ENCODE measurements at places on chromosomes 12 and 14. TPM values are rescaled to one million over a fixed set of nuclear protein-coding genes. Genes with fewer than 3 reads are reported as not detected.

Gene MYH6
- not detected for polyA plus RNA-seq

DNA sequence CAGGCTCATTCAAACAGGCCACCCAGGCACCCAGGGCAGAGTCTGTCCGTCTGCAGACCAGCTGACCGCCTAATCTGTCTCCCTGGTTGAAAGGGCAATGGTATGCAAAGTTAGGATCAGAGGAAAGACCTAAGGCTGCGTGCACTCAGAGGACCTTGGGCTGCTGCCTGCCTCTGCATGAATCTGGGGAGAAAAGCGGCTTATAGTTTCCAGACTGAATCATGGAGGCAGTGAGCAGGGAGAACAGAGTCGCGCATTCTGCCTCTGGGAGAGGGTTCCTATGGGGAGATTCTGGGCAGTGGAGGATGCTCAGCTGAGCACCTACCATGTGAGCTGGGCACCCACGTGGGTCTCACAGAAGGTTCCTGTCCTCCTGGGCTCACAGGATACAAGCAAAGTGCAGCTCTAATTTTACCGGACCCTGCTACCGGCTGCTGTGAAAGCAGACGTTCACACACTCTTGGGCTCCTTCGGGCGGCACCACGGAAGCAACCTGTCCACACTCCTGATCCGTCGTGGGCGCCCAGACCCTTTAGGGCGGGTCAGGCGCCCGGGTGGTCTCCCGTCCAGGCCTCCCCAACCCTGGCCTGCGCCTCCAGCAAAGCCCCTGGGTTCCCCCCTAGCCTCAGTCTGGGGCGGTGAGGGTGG, 772 bp downstream of the SCARB1 start:
- no peak for DNase-seq

DNA sequence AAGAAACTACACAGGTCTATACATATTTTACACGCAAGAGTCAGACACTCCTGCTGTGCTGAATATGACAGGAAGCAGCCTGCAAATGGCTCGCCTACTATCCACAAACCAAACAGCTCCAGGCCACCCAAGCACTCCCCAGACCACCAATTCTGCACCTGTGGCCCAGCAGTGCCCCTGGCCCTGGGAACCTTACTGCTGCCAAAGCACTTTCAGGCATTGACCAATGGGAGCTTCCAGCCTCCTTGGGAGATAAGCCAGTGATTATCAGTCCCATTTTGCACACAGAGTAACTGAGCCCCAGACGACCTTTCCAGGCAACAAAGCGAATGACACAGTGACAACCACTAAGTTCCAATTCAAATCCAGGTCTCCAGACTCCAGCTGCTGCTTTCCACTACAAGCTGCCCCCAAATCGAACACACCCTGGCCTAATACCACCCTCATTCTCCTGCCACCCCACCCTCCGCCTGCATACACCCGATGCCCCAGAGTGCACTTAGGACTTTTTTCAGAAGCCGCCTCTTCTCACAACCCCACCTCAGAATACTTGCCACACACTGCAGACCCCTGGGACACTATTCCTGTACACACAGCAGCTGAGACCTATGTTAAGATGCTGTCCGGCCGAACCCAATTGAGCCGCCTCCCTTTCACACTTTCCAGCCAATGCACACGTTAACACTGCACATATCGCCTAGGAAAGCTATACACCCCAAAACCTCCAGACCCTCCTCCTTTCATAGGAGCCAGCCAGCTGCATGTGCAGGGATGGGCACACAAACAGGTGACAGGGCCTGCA, 126.1 kb upstream of the PRMT8 start:
- DNase-seq = no peak

DNA sequence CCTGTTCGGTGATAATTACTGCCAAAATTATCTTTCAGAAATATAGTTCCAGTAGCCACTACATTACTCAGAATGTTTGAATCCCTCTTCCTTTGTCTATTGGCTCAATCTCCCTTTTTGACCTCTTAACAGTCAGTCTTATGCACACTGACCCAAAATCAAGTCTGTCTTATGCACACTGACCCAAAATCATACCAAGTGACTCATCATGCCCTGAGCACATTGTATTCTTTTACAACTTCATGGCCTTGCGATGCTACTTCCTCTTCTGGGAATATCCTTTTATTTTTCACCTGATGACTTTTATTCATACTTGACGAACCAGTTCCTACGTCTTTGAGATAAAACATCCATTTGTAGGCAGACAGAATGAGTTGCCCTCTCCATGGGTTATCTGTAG, 182.3 kb downstream of the NPAS3 start:
- no peak for DNase-seq

Gene STXBP6
- polyA plus RNA-seq = 14.8 TPM

- DNase-seq = no peak
These were observed 155.1 kb downstream of the CEP83 start for GRCh38 chr12:94304566-94305061.

- no peak for DNase-seq
These were observed 315.7 kb downstream of the PAWR start for GRCh38 chr12:79375050-79375449.

DNA sequence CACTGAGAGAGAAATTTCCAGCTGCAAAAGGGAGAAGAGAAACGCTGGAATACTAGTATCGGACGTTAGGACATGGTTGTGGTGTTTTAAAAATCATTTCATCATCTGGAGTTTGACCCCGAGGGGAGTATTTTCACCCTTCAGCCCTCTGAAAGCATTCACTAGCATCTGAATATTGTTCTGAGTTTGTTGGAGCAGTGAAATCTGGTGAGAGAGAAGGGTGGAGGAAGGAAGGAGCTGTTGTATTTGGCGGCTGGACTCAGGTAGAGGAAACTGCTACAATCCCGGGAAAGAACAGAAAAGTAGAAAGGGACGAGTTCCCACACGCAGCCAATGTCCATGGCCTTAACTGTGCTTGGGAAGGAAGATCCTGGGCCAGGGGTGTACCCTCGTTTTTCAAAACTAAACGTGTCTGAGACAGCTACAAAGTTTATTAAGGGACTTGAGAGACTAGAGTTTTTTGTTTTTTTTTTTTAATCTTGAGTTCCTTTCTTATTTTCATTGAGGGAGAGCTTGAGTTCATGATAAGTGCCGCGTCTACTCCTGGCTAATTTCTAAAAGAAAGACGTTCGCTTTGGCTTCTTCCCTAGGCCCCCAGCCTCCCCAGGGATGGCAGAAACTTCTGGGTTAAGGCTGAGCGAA, 896 bp upstream of the CDKN1B start:
- no peak for DNase-seq

Gene FOXJ2
- polyA plus RNA-seq = 19.0 TPM
